CD4-positive, alpha-beta T cell treated with Interleukin-4 for 1 hour (primary cell): ENCODE measurements at places on chromosomes 3 and 15.

- DNase-seq, result no peak
These were observed 23.1 kb upstream of the GABPB1 start for GRCh38 chr15:50377867-50378751.

GRCh38 chr3:28240441-28240840, 978 bp upstream of the CMC1 start:
- DNase-seq, result no peak

DNA sequence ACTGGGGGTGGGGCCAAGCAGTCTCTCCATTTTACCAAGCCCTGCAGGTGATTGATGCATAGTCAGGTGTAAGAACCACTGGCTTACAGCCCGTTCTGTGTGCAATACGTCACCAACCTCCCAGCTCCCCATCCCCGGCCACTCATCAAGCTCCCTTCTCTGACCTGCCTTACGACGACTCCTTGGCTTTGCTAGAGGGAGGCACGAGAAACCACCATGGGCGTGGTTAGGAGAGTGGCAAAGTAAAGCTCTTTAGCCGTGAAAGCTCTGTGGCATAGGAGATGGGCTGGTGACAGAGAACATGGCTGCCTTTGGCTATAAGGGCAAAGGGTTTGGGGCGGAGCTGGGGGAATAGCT, 109.1 kb downstream of the BDH1 start:
- DNase-seq, result no peak

- no peak for DNase-seq
These were observed 54.9 kb upstream of the TBC1D21 start for GRCh38 chr15:73818308-73818985.

GRCh38 chr3:195156286-195156890, 114.6 kb downstream of the XXYLT1 start:
- DNase-seq, result no peak

DNA sequence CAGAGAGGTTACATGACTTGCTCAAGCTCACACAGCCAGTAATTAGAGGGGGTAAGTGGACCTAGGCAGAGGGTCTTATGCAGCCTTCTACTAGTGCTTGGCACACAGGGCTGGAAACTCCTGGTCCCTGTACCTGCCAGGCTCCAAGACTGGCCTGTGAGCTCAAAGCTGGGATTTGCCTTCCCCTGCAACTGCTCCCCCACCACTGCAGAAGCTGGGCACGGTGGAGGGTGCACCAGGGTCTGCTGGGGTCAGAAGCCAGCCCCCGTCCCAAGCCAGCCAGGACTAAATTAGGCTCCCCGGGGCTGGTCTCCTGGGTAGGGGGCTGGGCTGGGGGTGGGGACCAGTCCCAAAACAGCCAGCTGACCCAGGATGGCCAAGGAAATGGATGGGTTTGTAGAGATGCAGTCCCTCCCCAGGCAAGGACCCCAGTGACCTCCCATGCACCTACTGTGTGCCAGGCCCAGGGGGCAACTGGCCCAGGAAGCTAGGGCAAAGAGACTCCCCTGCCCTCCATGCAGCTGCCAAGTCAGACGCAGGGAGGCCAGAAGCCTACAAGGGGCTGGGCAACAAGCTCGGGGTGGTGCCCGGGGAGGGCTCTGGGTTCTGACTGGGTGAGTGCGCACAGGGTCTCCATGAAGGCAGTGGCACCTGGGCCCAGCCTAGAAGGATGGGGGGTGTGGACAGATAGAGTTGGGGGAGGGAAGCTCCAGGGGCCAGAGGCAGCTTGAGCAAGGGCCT, 51.8 kb upstream of the LINGO1 start:
- no peak for DNase-seq

DNA sequence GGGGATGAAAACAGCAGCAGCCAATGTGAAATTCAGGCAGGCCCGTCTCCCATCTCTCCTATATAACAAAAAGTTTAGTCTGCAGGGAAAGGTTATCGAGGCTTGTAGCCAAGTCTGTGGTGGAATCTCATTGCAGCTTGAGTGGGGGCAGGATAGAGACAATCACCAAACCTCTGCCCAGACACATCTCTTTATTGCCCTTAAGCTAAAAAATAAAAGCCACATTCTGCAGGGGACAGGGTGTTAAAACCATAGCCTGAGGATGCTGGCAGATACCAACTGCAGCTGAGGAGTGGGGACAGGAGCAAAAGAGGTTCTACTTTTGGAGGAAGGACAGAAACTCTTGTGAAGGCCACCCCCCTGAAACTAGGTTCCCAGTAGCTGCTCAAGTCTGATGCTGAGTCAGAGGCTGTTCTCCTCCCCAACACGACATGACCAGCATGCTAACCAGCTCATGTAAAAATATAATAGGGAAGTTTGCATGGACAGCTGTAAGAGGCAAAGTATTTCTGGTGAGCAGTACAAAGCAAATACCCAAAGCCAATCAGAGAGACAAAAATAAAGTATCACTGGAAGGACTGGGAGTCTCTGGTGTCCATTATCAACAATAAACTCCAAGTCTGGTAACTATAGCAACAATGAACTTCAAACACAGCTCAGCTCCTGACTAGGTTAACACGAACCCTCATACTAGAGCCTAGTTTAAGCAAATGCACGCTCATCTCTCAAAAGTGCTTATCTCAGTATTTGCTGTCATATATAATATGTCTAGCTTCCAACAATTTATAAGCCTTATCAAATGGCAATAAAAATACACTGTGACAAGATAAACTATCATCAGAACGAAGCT, 362.2 kb upstream of the SLCO3A1 start:
- DNase-seq, result peak; percentile 30

- no peak for DNase-seq
These were observed 24.6 kb downstream of the MNS1 start for GRCh38 chr15:56440214-56440770.

DNA sequence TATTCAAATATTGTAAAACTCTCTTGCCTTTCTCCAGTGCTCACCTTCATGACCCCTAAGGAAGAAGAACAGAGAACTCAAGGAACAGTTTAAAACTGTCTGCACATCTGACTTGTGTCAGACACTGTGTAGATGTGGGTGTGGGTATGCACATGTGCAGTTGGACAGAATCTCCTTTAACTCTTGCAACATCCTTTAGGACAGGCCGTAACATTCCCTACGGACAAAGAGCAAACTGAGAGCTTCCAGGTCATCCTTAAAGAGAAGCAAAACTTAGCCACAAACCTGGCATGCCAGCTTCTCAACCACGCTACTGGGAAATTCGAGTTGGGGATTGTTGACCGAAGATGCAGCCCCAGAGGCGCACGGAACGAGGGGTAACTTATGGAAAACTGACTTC, 4.1 kb upstream of the SFMBT1 start:
- no peak for DNase-seq

DNA sequence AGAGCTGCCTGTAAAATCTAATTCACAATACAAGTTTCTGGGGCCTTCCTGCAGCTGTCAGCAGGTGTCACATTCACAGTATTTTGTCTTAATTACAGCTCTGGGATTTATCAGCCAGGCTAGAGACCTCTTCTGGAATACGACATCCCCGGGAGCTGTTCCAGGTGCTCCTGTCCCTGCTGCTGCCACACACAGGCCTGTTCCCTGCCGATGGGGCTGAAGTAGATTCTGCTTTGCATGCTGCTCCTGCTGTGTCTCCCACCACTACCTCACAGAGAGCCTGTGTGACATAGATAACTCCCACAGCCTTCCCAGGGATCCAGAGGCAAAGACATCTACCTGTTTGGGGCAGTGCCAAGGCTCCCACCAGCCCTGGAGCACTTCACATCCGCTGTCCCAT, 20.4 kb downstream of the COLQ start:
- no peak for DNase-seq

- peak; percentile 21 for DNase-seq
These were observed 84.7 kb downstream of the SEC22A start for GRCh38 chr3:123286308-123287023.

- DNase-seq, result peak; percentile 50
These were observed 31.8 kb downstream of the GPR171 start for GRCh38 chr3:151171145-151171757.

DNA sequence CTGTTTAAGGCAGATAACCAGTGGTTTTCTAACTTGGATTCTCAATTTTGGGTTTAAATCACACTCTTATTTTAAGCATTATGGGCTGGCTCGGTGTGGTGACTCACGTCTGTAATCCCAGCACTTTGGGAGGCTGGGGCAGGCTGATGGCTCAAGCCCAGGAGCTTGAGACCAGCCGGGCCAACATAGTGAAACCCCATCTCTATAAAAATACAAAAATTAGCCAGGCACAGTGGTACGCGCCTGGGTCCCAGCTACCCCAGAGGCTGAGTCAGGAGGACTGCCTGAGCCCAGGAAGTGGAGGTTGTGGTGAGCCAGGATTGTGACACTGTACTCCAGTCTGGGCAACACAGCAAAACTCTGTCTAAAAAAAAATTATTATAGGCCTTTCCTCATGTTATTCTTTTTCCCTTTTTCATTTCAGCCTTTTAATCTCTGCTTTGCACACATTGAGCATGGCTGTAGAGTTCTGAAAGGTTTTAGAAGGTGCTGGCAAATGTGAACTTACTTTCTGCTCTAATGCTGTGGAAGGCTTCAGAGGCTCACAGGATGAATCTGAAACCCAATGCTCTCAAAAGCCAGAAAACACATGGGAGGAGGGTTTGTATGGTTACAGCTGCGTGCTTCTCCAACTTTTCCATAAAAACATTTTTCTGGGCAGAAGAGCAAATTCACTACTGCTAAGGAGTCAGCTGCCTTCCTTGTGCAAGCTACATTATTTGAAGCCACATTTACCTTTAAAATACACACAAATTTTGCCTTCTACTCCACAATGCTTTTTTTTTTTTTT, 32.5 kb downstream of the CHAC1 start:
- DNase-seq, result no peak

DNA sequence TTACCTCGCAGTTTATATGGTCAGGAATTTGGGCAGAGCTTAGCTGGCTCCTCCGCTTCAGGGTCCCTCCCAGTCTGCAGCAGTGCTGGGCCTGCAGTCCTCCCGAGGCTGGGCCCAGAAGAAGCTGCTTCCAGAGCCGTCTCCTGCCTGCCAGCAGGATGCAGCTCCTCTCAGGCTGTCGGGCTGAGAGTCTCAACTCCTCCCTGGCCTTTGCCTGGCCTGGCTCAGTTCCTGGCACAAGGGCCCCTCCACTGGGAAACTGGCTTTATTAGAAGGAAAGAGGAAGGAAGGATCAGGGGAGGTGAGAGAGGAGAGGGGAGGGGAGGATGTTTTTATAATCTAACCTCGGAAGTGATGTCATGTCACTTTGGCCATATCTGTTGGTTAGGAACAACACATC, 72.8 kb downstream of the GABRG3 start:
- DNase-seq, result no peak

DNA sequence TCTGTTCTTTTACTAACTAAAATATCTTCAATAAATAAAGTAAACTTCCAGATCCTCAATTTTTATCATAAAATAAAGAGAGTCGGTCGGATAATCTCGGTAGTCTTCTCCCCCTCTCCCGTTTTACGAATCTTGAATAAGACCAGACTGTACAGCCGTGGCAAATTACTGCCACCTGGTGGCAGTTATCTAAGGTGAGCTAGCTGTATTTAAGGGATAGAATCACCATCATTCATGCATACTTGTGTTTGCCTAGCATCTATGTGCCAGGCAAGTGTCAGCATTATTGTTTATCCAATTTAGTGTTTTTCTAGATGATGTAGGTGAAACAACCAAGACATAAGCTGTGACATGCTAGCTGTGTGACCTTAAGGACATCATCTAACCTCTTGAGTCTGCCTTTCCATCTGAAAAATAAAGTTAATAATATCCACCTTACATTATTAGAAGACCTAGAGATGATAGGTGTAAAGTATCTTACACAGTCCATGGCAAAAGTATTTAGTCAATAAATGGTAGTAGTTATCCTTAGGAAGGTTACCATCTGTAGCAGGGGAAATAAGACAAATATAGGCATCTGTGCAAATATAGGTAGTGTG, 21.3 kb downstream of the DUT start:
- DNase-seq, result peak; percentile 60

DNA sequence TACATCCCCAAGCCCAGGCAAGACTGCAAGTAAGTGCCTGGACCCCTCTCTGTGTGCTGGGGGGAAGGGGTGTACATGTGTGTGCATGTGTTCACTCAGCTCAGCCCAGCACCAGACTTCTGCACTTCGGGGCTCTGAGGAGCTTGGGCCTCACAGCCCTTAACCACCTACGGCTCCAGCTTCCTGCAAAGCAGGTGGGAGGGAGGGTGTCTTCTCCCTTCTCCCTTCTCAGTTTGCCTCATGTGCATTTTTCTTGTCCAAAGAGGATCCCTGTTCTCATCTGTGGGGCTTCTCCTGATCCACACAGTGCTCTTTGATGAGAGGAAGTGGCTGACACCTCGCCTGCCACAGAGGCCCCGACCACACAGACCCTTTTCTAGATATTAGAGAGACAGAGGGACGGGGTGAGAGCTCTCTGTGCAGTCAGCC, 69.3 kb downstream of the MESD start:
- DNase-seq, result no peak

GRCh38 chr3:173699353-173699752, 301.8 kb downstream of the NLGN1 start:
- no peak for DNase-seq
